ENCODE measurements at places on chromosomes 3 and 15.

GRCh38 chr15:84955089-84955848 is 26.4 kb upstream of the PDE8A start:
- DNase-seq: peak; percentile 3

DNA sequence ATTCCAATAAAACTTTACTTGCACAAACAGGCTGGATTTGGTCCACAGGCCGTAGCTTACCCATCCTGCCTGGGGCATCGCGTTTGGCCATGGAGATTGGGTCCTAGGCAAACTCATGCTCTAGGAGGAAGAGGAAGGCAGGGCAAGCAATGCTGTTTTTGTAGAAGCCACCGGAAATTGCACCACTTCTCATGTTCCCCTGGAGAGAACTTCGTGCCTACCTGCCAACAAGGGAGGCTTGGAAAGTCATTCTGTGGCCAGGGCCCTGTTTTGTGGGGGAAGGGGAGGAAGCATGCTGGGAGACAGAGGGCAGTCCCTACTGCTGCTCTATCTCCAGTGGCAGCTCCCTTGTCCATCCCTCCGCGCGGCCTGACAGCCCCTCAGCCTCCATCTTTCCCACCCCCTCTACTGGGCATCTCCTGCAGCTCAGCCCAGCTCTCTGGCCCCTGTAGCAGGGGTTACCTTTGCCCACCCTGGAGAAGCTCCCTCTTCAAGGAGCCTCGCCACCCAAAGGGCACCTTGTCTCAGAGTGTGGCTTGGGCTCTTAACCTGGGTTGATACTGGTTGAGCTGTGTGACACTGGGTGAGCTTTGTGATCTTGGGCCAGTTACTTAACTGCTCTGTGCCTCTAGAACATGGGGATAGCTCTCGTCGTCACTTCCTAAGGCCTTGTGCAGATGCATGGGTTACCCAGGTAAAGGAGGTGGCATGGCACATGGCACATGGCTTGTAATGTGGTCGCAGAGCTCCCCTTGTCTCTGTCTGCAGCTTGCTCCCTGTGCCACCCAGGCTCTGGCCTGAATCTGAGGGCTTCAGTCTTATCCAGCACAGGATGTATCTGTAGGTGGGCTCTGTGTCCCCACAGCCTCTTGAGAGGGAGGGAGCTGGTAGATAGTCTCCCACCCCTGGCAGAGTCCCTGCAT is 6.1 kb downstream of the ABTB1 start:
- no peak for DNase-seq

DNA sequence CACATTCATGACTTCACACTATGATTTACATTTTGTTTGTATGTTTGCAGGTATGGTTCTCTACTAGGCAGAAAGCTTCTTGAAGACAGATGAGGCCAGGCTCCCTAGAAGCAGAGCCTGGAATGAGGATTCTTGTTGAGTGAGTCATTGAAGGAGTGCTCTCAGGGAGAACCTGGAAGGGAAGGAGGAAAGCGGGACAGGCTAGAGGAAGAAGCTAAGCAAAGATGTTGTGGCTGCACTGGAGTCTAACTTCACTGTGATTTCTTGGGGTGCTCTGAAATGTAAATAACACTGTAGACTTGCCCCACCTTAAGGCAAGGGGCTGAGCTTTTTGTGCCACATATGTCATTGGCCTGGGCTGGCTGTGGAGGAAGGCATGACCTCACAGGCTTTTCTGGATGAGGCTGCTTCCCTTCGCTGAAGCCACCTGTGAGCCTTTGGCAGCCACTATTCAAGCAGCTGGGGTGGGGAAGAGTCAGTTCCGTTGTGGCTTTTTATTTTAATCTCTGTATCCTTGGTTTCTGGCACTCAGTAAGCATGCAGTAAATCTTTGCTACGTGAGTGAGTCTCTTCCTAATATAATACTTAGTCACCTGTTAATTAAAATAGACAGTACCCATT is 307.3 kb downstream of the SV2B start:
- no peak for DNase-seq

- no peak for DNase-seq
Measured at GRCh38 chr3:187013159-187013716, 82.9 kb downstream of the ST6GAL1 start.

- DNase-seq: no peak
Measured at GRCh38 chr15:101050623-101051290, 131.6 kb downstream of the LRRK1 start.

- DNase-seq: no peak
Measured at GRCh38 chr15:70611286-70611685, 152.1 kb downstream of the UACA start.

DNA sequence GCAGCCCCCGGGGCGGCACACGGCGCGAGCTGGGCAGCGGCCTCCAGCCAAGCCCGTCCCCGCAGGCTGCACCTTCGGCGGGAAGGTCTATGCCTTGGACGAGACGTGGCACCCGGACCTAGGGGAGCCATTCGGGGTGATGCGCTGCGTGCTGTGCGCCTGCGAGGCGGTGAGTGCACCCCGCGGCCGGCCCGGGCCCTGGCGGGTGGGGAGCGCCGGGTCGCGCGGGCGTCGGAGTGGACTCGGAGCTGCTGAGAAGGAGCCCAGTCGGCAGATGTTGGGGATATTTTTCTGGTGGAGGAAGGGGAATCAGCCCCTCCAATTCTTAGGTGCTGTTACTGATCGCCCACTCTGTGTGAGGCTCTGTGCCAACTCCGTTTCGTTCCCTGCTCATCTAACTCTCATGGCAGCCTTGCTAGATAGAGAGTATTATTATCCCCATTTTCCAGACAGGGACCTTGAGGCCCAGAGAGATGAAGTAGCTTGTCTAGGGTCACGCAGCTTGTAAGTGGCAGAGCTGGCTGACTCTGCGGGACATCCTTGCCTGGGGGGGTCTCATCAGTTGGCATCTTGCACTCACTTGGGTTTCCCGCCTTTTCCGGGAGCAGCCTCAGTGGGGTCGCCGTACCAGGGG is 890 bp downstream of the CHRD start:
- DNase-seq: no peak

- no peak for DNase-seq
Measured at GRCh38 chr3:53531749-53532148, 37.3 kb downstream of the CACNA1D start.

- no peak for DNase-seq
Measured at GRCh38 chr15:100536733-100537132, 8.0 kb upstream of the CERS3 start.

DNA sequence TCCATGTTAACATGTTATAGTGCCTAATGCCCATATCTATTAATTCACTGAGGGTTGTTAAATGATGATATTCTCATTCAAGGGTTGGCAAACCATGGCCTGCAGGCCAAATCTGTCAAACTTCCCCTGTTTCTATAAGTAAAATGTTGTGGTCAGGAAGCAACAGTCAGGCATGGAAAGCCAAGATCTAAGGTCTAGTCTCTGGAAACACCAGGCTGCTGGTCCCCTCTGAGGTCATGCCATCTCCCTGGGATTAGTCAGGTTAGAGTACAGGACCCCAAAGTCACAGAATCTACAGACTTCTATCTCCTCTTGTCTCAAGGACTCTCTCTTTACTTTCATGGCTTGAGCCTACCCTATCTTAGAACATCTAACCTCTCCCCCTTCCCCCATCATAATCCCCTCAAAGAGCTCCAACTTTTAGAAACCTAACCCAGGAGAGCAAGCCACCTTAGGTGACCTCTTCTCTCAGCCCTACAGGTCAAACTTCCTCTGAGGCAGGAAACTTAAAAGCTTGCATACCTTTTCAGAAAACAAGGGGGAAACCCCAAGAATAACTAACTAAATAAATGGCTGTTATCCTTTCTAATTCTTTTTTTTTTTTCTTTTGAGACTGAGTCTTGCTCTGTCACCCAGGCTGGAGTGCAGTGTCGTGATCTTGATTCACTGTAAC is 15.3 kb upstream of the HERC1 start:
- DNase-seq: no peak

GRCh38 chr3:64814351-64814750 is 126.6 kb upstream of the ADAMTS9 start:
- no peak for DNase-seq

GRCh38 chr3:106590216-106590615 is 721.4 kb upstream of the CBLB start:
- no peak for DNase-seq

DNA sequence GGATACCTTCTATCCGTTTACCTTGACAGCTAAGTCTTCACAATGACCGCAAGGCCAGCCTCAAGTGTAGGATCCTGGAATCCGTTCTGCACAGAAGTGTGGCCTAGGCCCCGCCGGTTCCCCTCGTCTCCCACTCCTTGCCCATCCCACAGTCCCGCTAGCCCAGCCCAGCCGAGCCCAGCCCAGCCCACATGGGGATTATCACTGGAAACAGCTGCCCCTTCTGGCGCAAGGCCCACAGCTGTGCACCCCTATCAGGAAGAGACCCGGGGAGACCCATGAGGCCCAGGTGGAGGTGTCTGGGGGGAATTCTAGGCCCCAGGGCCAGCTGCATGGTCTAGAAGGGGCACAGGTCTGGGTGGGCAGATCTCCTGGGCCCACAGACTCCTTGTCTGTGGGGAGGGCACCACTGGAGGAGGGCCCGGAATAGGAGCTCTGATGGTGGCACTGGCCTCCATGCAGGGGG is 27.9 kb upstream of the KLF13 start:
- DNase-seq: no peak

DNA sequence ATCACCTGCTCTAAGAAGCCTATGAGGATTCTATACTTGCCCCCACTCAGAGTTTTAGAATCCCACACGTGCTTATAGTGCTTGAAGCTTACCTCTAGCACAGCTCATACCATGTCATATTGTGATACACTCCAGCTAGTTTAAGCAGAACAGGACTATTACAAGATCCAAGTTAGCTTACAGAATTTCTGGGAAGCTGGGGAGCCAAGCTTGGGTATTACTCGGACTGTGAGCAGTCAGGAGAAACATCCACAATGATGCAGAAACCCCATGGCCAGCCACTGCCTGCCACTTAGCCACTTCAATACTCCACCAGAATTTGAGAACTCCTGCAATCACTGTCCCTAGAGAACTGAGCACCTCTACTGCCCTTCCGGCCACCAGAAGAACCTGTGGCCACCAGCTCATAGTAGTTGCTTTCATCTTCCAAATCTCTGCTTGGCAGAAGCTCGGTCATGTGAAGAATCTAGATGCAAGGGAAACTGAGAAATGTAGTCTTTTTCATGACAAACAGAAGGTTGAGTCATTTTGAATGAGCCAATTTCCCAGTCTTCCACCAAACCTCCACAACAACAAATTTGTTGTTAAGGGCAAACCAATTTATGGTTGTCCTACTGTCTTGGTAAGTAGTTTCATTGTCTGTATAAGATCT is 27.7 kb upstream of the SSR3 start:
- no peak for DNase-seq

All from stimulated activated CD8-positive, alpha-beta memory T cell treated with anti-CD3 and anti-CD28 coated beads, Interleukin-7, amount 100 ng/mL, for 48 hours (primary cell).